ENCODE measurements at places on chromosomes 1 and 21.

DNA sequence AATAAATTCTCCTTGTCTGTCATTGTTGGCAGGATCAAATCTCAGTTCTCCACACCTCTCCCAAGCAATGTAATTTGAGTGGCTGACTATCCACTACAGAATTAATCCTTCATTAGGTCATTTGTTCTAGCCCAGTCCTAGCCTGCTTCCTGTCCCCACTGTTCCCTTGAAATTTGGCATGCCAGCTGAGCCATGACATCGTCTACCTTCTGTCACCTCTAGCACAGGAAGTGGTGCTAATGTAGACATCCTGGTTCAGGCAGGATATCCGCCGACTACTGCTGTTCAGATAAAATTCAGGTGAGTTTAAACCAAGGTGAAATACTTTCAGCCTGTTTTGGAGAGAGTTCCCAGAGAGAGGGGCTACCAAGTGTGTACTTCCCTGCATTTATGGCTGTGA is 5.9 kb downstream of the CHRM3 start:
- no peak for DNase-seq

- DNase-seq: no peak
Observed at GRCh38 chr1:51907079-51907702, 28.7 kb upstream of the NRDC start.

GRCh38 chr1:9985001-9985400 is 12.0 kb upstream of the RBP7 start:
- no peak for DNase-seq

DNA sequence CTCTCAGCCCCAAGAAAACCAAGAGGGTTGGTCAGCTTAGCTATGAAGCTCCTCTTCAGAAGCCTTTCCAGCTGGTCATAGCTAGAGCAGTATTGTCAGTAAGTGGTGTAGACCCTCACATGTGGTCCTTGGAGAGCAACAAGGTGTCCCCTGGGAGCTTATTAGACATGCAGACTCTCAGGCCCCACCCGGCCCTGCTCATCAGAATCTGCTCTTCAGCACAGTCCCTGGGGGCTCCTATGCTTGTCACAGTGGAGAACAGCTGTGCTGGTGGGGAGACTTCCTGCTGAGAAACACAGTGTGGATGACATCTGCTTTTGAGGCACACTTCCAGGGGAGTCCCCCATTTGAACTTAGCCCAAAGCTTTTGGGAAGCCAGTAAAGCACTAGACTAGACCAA is 21.9 kb upstream of the NEK2 start:
- no peak for DNase-seq

- no peak for DNase-seq
Observed at GRCh38 chr1:171645553-171646248, 6.8 kb downstream of the MYOC start.

DNA sequence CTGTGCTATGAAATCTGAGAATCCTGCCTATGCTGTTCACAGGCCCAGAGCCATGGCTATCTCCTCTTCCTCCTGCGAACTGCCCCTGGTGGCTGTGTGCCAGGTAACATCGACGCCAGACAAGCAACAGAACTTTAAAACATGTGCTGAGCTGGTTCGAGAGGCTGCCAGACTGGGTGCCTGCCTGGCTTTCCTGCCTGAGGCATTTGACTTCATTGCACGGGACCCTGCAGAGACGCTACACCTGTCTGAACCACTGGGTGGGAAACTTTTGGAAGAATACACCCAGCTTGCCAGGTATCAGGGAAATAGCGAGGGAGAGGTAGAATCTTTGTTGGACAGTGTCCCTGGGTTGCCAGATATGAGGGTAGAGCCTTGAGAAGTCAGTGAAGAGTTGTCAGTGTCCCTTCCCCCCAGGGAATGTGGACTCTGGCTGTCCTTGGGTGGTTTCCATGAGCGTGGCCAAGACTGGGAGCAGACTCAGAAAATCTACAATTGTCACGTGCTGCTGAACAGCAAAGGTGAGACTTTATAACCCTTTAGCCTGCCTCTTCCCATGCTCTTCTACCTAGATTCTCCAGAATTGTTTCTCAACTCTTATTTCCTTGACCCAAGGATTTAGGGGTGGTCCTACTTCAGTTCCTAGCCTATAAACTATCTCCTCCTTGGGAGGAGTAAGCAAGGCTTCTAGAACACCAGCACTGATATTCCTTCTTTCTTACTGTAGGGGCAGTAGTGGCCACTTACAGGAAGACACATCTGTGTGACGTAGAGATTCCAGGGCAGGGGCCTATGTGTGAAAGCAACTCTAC is 1.4 kb downstream of the NIT1 start:
- peak; percentile 27 for DNase-seq

DNA sequence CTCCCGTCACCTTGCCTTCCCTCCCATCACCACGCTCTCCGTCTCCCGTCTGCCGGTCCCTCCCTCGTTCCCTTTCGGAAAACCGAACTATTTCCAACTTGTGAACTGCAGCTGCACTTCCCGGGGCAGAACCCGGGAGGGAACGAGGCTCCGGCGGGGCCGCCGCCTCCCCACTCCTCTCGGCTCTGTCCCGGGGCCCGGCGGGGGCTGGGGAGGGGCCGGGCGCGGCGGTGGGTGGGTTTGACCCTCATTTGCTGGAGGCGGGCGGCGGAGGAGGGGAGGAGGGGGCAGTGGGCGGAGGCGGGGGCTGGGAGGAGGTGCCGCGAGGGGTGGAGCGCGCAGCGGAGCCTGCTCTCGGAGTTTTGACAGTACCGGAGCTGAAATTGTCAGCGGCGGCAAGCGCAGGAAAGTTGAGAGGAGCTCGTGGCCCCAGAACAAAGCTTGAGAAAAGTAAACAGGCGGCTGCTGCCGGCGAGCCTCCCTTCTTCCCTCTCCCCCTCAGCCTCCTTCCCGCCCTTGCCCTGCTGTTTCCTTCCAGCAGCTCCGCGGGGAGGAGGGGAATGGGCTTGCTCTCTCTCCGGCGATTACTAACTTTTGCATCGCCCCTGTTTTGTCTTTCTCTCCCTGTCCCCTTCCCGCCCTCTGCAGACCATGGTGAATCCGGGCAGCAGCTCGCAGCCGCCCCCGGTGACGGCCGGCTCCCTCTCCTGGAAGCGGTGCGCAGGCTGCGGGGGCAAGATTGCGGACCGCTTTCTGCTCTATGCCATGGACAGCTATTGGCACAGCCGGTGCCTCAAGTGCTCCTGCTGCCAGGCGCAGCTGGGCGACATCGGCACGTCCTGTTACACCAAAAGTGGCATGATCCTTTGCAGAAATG is 2.9 kb downstream of the LMO4 start:
- DNase-seq: peak; percentile 52

DNA sequence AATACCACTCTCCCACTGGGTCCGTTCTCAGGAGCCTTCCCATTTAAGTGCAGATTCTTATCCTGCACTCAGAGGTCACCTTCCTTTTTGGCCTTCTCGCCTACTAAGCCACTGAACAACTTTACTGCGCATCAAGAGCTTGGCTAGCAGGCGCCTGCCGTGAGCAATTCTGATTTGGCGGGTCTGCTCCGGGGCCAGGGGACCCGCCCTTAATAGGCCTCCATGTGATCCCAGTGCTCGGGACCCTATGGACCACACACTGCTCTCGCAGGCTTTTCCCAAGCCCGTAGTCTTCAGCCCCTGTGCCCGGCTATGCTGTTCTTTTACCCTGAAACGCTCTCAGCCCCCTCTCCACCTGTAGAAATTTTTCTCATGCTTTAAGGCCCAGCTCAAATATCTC is 45.1 kb downstream of the BCL9 start:
- no peak for DNase-seq

DNA sequence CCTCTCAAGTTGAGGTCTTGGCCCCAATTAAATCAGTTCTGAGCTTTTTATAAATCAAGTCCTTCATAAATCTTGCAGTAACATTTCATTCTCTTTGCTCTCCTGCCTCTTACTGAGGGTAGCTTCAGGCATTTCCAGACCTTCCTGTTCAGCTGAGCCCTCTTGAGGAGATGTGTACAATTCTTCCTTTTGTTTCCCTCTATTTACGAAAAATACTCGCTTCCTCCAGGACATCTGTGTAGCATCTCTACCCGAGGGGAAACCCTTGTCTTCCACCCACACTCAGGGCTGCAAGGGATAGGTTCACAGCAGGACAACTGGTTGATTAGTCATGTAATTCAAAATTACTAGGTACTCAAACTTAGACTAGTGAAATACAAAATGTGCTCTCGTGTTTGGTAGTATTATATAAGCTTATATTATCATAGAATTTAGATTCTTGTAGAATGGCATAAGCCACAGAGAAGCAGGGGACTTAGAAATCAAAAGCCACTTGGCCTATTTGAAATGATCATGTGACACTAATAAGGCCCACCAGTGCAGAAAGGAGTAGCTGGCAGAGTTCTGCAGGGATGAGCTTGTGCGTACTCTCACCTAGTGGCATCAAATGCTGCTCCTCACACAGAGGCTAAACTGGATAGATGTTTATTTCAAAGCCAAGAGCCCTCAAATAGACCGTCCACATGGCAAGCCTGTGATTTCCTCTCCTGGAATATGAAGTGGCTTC is 126.7 kb downstream of the GDAP2 start:
- DNase-seq: no peak

DNA sequence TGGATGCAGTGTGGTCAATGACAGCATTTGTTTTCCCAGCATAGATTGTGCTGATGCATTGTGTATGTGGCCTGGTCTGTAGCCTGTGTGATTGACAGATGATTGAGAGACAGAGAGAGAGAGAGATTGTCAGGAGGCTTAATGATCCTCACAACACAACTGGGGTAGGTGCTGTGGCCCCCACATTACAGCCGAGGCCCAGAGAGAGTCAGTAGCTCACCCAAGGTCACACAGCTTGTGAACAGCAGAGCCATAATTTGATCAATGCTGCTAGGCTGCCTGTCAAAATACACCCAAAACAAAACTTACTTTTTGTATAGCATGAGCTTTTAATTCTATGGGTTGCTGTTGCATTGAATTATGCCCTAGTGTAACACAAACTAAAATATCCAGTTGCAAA is 20.2 kb upstream of the ETS2 start:
- DNase-seq: no peak

- no peak for DNase-seq
Observed at GRCh38 chr1:246404078-246404477, 103.0 kb downstream of the SMYD3 start.

DNA sequence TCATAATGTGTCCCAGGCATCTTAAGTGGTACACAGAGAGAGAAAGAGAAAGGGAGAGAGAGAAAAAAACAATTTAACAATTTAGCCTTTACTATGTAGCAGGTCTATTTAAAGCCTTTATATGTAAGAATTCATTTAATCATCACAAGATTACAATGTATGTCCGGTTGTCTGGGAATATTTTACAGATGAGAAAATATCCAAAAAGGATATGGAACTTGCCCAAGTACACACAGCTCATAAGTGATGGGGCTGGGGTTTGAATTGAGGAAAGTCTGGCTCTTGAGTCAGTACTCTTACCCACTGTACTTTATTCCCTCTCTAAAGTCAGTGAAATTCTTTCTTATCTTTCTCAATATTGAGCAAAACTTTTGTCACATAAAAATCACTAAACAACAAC is 104.6 kb downstream of the LYPLAL1 start:
- DNase-seq: no peak

GRCh38 chr1:220380885-220381284 is 108.6 kb upstream of the RAB3GAP2 start:
- DNase-seq: no peak

- no peak for DNase-seq
Observed at GRCh38 chr21:45723049-45723958, 79.8 kb downstream of the PCBP3 start.

Data from stimulated activated CD8-positive, alpha-beta memory T cell treated with anti-CD3 and anti-CD28 coated beads, Interleukin-7, amount 100 ng/mL, for 1 hour (primary cell).